ENCODE measurements at places on chromosomes 16 and 17. TPM values are rescaled to one million over a fixed set of nuclear protein-coding genes. Genes with fewer than 3 reads are reported as not detected.

The CHST6 gene
- 7.7 TPM for total RNA-seq

The TBC1D3B gene
- 30.1 TPM for total RNA-seq

DNA sequence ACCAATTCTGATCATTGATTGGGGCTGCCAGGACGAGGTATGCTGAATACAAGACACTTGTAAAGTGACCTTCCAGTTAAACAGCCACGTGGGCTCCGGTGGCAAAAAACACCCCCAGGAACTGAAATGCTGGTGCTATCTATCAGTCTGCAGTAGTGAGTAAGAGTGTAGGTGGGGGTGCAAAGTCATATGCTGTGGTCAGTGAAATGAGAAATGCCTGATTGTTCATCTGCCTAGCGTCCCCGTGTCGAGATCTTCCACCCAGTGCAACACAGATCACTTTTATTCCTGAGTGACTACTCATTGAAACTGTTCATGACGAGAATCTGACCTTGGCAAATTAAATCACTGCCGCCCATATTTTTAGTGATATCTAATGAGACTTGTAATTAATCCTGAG lies 806.5 kb upstream of the GOT2 start:
- no peak for DNase-seq

- DNase-seq = no peak
These were observed 4.8 kb upstream of the ERBB2 start for GRCh38 chr17:39695089-39695474.

DNA sequence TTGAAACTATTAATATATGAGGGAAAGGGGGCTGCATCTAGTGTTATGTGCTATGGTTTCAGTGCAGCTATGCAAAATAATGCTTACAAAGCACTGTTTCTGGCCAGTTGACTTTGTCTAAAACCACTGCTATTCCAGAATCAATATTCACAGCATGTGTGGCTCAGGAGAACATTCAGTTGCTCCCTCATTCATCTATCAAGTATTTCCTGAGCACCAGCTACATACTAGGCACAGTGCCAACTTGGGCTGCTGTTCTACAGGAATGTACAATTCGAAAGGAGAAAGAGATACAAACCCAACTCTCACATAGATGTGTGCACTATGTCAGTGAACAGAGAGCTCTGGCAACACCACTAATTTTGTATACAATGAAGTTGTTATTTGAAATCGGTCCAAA lies 183.0 kb downstream of the PHKB start:
- no peak for DNase-seq
